ENCODE measurements at places on chromosomes 5 and 9.
A peak's percentile ranks its signal among the peaks of the same experiment; 100 is the strongest.

DNA sequence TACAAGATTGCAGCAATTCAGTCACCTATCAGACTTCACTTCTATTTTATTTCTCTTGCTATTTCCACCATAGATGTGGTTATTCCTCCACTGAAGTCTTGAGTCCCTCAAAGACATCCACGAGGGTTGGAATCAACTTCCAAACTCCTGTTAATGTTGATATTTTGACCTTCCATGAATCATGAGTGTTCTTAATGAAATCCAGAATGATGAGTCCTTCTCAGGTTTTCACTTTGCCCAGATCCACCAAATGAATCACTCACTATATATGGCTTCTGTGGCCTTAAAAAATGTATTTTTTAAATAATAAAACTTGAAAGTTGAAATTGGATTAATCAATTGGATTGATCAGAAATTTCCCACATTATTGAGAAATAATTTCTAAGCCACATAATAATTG lies 1821.0 kb downstream of the EFNA5 start:
- DNase-seq = no peak

- DNase-seq = no peak
Measured at GRCh38 chr9:2354216-2354615, 267.4 kb upstream of the VLDLR start.

DNA sequence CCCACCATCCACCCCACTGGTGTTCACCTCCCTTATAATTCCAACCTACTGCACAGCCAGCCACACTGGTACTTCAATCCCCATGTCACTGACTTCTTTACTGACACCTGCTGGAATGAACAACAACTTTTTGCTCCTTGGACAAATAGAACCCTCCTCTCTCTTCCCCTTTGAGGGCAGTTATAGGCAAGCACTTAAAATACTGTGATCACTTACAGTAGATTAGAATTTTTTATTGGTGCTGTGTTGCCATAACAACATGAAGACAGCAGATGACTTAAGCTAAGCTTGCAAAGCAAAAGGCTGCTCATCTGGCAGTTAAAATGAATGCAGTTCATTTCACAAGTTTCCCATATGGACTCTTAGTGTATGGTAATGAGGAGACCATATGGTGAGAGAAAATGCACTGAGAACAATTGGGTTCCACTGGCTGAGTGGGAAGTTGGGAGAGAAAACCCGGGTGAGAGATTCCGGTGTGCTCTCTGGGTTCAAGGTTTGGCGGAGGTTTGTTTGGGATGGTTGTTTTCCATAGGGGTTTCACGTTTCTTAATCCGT lies 374.3 kb downstream of the EBF1 start:
- no peak for DNase-seq

GRCh38 chr9:211036-211435 lies 3.6 kb upstream of the DOCK8 start:
- no peak for DNase-seq

- DNase-seq = no peak
Measured at GRCh38 chr9:95055851-95056551, 261.5 kb downstream of the FANCC start.

- DNase-seq = no peak
Measured at GRCh38 chr5:158718738-158719505, 380.8 kb downstream of the EBF1 start.

- DNase-seq = no peak
Measured at GRCh38 chr9:2833096-2833495, 10.8 kb downstream of the PUM3 start.

DNA sequence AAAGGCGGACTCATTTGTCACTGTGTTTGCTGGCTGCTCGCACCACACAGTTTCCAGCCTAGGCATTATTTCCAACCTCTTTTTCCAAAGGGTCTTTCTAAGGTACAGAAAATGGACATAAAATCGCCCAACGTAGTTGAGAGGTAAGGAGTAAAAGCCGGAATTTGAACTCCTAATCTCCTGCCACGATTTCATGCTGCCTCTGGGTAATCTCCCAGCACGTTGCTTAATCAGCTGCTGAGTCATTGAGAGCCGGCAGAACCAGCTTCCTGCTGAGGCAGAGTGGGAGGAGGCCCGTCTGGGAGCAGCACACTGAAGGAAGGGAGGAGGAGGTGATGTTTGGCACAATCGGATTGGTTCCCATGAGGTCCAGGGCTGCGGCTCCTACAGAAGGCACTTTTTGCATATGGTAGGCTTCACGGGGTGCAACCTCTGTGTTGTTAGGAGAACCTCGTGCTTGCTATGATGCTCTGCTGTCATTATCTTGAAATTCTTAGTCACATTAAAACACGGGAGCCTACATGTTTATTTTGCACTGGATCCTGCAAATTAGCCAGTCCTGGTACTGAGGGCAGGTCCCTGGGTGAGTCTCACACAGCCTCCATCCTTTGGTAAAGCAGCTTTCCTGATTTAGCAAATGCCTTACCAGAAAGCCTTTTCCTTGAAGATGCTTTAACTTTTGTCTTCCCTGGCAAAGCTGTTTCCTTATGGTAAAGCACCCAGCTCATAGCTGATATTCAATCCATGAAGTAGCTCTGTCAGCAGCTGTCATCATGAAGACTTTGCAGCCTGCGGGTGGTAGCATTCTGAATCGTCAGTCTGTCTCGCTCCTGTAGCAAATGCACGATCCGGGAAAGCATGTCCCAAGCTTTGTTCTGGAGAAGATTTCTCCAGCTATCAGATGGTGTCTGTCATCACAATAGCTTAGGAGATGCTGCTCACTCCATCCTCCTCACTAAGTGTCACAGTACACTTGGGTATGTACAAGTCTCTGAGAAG lies 191.6 kb upstream of the MSX2 start:
- peak; percentile 20 for DNase-seq

DNA sequence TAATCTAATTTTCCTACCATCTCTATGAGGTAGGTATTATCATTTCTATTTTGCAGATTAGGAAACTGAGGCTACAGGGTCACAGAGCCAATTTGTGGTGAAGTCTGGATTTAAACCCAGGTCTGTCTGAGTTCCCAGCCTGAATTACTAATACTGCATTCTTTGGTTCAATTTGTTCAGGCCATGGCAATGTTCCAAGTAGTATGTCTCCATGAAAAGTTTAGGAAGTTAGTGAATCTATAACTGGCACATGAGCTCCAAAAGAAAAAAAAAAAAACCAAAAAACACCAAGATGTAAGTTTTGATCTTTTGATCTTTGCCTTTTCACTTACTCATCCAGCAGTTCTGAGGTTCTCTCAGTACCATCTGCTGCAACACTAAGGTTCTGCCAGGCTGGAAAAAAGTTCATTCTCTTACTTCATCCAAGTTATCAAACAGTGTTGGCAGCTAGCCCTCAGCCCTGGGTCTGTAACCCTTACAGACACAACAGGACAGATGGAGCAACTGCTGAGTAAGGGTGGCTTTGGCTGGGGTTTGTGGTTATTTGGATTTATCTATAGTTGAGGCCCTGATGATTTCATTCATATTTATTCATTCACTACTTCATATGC lies 4.4 kb upstream of the TMEM268 start:
- DNase-seq = no peak

GRCh38 chr5:17339841-17340240 lies 122.4 kb downstream of the BASP1 start:
- no peak for DNase-seq

GRCh38 chr5:643351-643801 lies 31.2 kb downstream of the CEP72 start:
- DNase-seq = no peak

GRCh38 chr5:150180241-150181026 lies 9.4 kb upstream of the SLC6A7 start:
- no peak for DNase-seq

DNA sequence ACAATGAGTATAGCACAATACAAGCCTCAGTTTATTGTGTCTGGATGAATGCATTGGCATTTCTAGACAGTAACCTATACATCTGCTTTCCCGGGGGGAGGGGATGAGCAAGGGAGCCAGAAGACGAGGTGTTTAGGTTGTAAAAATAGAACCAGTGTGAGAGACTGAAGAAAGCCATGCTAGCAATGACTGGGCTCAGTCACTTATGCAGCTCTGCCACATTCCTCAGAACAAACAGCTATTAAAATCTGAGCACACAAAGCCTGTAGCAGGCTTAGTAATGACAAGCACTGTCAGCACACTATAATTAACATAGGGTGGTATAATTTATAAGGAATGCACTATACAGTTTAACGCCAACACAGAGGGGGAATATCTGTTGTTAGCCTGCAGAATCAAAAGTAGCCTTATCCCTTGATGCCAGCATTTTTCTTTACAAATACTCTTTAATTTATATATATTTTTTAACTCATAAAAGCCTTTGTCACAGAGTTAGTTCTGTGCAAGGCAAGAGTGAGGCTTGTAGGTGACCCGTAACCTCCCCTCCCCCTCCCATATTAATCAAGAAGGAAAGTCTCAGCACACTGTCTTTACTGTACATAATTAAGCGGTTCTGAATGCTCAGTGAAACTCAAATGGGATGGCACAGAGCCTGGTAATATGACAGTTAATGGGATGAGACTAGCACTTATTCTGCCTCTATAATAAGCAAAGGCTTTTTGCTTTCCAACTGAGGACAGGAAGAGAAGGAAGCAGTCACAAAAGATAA lies 295.4 kb downstream of the CSNK1G3 start:
- no peak for DNase-seq

- DNase-seq = peak; percentile 89
Measured at GRCh38 chr5:137888863-137889759, at the start of gene PKD2L2. PKD2L2 (plus strand) TSS chr5:137889457; CDS start chr5:137889492, 35 bp downstream.

DNA sequence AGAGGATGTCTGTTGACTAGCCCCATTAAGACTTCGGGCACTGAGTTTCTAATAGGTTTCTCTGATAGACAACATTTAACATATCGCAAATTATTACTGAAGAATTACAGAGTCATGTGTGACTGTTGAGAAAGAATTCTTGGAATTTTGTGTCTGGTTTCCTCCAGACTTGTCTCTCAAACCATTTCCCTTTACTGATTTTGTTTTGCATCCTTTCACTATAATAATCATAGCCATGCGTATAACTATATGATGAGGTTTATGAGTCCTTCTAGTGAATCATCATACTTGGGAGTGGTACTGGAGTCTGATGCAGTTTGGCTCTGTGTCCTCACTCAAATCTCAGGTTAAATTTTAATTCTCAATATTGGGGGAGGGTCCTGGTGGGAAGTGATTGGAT lies 27.0 kb downstream of the ZNF169 start:
- DNase-seq = no peak

- DNase-seq = no peak
Measured at GRCh38 chr5:167771571-167771970, 519.9 kb upstream of the WWC1 start.

GRCh38 chr5:82931110-82931509 lies 146.1 kb downstream of the TMEM167A start:
- no peak for DNase-seq

GRCh38 chr9:97596906-97597305 lies 36.3 kb downstream of the TSTD2 start:
- DNase-seq = no peak

GRCh38 chr9:134618833-134619447 lies 22.7 kb upstream of the COL5A1 start:
- no peak for DNase-seq

DNA sequence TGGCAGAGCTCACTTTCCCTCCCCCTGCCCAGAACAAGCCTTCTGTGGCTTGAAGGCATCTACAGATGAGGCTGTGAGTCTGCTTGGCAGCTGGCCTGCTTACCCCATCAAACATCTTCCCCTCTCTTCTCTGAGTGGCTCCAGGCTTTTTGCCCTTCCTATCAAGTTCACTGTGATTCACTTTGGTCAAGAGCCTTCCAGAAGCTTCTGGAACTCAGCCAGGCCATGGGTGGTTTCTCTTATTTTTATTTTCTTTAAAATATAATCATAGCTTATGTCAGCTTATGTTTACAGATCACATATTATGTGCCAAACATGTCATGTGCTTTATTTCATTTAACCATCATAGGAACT lies 267.0 kb downstream of the SEC61B start:
- no peak for DNase-seq

DNA sequence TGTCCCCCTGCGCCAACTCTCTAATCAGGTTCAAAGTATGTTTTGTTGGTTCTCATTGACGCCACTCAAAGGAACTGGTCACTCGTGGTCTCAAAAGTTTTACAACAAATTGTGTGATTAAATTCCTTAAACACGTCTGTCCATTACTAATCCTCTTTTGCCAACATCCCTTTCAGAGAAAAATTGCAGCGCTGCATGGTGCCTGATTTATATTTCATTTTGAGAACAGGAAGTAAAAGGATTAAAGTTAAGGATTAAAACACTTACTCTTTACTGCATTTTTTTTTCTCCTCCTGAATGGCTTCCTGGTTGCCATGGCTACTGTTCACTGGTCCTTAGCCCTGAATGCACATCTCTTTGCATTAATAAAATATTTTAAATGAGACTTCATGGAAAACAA lies 383.5 kb downstream of the GLIS3 start:
- DNase-seq = no peak

- peak; percentile 44 for DNase-seq
Measured at GRCh38 chr5:40240111-40240510, 439.6 kb upstream of the PTGER4 start.

DNA sequence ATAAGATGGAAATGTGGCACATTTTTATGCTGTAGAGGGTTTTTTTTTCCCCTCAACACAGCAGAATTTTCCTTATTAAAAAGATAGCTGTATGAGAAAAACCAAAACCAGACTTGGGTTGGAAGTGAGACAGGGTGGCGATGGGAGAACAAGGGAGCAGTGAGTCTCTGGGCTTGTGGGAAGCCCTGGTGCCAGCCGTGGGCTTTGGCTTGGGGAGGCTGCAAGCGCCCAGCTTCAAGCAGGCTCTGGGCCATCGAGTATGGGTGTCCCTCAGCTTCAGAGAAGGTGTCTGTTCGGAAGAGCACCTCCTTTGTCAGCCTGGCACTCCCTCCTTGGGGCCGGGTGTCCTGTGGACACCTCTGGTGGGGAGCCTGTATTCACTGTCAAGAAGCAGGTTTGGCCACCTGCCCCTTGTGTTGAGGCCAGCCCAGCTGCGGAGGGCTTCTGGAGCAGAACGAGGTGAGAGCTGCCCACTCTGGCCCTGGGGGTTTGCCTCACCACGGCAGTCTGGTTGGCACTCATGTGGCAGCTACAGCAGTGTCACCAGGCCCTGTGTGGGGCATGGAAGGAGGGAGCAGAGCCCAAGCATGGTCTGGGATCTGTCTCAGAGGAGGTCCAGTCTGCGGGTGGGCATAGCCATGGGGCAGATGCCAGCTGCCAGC lies 37.6 kb upstream of the ANGPTL2 start:
- peak; percentile 10 for DNase-seq

GRCh38 chr5:113189291-113189690 lies 212.7 kb downstream of the DCP2 start:
- DNase-seq = no peak

- peak; percentile 71 for DNase-seq
Measured at GRCh38 chr9:121698627-121699570, 47.5 kb downstream of the DAB2IP start.

GRCh38 chr9:104386425-104387069 lies 117.5 kb upstream of the OR13F1 start:
- no peak for DNase-seq

DNA sequence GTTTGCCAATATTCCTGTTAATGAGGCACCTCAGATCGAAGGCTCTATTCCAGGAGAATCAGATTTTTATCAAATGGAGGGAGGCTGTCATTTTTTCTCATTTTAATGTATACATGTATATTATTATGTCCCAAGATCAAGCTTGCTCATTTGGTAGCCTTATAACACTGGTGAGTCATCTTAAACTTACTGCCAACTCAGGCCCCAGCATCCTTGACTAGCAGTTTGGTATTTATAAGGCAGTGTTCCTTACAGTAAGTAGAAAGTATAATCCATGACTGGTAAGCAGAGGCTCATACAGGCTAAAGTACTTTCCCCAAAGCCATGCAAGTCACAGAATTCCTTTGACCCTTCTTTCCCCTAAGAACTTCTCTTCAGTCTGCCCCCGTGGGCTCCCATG lies 90.7 kb upstream of the NR3C1 start:
- no peak for DNase-seq

GRCh38 chr9:36141288-36141687 lies 4.8 kb downstream of the GLIPR2 start:
- no peak for DNase-seq
